Activated T-helper 1 cell treated with anti-CD3 and anti-CD28 coated beads, Interleukin-2, amount 50 U/mL, for 16 hours (primary cell): ENCODE measurements at places on chromosomes 3 and 15.

DNA sequence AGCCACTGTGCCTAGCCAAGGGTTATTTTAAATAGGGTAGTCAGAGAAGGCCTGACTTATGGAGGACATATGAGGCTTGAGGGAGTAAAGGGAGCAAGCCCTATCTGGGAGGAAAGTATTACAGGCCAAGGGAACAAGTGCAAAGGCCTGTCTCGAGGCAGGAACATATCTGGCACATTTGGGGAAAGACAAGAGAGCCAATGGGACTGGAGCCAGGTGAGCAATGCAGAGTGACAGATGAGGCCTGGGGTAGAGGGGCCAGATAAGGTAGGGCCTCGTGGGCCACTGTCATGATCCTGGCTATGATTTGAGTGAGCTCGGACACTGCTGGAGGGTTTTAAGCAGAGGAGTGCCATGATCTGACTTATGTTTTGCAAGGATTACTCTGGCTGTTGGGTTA, 43.8 kb downstream of the DCP1A start:
- no peak for DNase-seq

DNA sequence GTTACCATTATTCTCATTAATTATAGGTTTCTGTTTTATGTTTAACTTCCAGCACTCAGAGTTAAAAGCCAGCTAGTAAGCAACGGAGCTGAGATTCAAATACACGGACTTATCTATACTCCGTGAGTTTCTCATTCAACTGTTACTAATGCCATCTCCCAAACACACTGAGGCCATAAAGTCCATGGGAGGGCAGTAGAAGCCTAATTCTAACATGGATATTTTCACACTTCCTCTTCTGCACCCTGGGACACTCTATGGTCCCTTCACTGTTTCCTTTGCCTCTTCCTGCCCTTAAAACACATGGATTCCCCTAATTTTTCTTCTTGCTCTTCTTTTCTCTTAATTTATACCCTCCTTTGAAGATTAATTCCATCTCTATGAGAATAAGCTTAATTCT, 245.0 kb downstream of the KLF13 start:
- no peak for DNase-seq

DNA sequence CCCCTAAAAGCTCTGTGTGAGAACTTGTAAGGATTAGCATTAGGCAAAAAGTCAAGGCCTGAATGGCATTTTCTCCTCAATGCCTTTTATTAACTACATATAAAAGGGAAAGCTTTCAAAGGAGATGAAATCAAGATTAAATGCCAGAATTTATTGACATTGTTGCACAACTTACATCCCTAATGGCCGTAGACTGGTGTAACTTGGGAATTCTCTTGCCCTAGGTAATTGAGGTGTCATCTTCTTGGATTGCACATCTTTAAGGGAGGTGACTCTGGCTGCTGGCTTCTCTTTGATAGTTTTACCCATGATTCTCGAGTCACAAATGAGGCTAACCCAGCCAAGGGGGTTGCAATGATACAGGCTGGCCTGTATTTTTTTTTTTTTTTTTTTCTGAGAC, 249.1 kb downstream of the TBL1XR1 start:
- DNase-seq, result no peak

GRCh38 chr15:80599359-80599758, 95.8 kb upstream of the ABHD17C start:
- DNase-seq, result no peak

DNA sequence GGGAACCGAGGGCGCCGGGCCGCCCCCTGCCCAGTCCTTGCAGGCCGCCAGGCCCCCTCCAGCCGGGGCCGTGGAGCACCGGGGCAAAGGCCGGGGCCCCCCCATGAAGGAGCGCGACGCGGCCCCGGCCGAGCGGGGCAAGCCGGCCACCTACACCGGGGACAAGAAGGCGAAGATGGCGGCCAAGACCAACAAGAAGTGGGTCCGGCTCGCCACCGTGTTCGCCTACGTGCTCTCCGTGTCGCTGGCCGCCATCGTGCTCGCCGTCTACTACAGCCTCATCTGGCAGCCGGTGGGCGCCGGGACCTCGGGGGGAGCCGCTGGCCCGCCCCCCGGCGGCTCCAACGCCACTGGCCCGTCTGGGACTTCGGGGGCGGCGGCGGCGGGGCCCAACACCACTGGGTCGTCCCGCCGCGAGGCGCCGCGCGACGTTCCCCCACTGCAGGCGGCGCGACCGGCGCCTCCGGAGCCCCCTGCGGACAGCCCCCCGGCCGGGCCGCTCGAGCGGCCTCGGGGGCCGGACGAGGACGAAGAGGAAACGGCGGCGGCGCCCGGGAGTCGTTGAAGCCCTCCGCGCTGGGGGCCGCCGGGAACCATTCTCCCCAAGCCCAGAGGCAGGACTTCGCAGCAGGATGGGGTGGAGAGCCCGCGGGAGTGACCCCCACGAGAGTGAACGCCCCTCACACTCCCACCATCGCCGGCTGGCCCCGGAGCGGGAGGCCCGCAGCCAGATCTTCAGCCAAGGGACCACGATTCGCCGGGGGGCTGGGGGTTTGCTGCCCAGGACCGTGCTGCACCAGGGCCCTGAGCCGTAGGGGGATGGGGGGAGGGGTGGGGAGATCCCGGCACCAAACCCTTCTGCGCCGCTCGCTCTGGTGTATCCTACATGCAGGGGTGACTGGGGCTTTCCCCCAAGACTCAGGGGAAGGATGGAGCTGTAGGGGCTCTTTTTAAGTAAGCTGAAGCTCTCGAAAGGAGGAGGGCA, 753 bp downstream of the INAFM2 start:
- peak; percentile 12 for DNase-seq

DNA sequence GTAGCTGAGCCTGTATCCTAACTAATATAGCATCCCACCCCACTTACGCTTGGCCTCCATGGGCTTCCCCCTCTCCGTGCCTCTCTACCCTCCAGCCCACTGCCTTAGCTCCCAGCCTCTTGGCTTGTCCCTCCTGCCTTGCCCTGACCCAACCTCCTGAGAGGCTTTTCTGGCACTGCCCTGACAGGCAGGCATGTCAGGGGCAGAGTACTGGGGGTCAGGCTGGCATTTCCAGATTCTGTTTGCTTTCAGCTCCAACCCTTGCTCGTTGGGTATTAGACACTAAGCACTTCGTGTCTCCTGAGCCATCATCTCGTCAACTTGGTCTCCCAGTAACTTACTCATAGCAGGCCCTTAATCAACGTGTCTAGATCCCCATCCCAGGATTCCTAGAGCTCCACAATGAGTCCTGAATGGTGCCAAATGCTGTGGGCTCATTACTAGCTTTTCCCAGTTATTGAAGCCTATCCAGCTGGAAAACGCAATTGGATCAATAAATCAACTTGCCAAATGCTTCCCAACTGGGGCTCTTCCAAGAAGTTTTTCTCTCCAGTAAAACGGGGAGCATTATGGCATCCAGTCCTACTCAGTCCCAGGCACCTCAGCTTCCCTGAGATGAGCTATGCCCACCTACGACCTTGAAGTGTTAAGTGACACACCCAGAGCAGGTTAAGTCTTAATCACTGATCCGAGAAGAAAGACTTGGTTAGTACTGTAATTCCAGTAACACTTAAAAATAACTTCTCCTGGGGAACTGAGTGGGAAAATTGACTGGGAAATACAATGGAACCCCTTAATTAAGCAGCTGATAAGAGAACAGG, 78.5 kb upstream of the DLG1 start:
- DNase-seq, result no peak

DNA sequence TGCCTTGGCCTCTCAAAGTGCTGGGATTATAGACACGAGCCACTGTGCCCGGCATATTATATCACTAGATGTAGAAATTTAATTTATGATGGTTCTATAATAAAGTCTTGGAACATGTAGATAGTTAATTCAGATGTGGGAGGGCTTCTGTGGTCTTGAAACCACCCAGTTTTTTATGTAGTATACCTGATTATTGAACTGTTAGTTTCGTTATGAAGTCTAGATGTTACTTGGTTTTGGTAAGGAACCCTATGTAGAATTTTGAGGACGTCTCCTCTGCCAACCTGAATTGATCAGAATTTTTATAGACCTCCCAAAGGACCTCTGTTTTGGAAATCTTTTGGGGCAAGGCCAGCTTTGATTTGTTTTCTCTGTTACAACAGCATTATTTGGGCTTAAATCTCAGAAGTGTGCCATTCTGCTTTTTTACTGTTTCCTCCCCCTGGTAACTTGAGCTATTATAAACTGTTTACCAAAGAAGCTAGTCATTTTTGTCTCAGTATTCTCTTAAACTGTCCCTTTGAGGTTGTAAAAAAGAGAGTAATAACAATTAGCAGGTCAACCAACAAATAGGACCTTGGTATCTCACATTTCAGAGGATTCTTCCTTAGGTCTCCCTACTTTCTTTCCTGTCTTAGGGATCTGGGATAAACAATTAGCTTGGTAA, 20.8 kb downstream of the AKAP13 start:
- DNase-seq, result no peak

DNA sequence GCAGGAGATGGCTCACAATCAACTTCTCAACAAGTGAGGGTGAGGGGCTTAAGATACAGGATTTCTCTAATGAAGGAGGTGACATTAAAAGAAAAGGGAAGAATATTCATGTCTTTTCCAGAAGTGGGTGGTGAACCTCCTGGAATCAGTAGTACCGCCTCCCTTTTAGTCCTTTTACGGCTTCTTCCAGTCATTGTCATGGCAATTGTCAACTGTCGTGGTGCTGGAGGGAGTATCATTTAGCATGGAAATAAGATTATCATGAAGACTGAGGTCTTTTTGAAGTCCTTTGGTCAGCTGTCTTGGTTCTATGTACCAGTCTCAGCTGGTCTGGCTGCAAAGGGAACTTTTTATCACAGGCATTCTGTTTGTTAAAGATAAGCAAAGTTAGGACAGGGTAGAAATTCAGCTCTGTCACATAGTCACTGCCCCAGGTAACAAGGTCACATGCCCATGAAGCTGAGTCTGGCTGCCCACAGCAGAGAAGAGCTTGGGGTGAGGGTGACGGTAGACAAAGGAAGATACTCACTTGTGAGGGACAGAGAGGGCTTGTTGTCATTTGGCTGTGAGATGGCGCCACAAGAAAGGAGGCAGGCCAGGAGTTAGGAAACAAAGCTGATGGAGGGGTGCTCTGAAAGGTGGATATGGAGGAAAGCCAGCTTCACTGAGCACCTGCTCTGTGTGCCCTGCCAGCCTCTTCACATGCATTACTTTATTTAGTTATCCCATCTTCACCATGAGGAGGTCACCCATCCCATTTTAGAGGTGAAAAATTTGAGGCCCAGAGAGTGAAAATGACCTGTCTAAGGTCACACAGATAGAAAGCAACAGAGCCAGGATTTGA, 228.2 kb upstream of the TRIM42 start:
- no peak for DNase-seq

- no peak for DNase-seq
These were observed 5.9 kb downstream of the CGNL1 start for GRCh38 chr15:57382215-57382614.
